Gastrocnemius medialis (tissue), 4 donors: ENCODE measurements at places on chromosomes 3 and 15. TPM values are rescaled to one million over a fixed set of nuclear protein-coding genes. Genes with fewer than 3 reads are reported as not detected.
A peak's percentile ranks its signal among the peaks of the same experiment; 100 is the strongest.

The SEMA3F gene
- total RNA-seq = 8.4 TPM

The TGM5 gene
- total RNA-seq = 1.4 TPM

The ANKRD34C gene
- not detected for total RNA-seq

The HIGD2B gene
- not detected for total RNA-seq

The MINAR1 gene
- total RNA-seq = 0.46 TPM

DNA sequence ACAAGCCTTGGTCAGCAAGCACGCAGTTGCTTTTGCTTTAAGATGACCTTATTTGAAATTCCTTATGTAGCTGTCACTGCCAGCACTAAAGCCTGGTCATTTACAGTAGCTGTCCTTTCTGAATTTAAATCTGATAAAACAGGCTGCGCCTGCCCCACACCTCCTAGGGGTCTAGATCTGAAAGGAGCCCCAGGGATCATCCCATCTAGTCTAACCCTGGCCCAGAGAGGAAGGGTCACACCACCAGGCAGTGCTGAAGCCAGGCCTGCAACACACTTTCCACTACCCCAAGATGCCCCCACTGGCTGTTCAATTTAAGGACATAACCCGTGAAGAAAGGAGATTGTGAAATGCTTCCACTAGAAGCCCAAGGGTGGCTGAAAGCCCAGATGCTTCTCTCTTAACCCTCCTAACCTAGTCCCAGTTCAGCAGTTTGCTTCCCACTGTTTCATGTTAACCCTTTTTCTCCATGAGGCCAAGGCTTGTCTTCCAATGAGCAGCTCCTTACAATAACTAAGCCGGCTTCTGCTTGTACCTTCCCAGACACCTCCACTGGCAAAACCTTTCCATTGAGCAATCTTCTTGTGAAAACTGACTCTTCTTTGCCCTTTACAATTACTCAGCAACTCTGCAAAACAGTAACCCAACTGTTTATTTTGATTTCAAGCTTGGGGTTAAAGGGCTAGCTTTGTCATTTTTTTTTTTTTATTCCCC lies 198.9 kb upstream of the LPP start:
- DNase-seq = peak; percentile 85

DNA sequence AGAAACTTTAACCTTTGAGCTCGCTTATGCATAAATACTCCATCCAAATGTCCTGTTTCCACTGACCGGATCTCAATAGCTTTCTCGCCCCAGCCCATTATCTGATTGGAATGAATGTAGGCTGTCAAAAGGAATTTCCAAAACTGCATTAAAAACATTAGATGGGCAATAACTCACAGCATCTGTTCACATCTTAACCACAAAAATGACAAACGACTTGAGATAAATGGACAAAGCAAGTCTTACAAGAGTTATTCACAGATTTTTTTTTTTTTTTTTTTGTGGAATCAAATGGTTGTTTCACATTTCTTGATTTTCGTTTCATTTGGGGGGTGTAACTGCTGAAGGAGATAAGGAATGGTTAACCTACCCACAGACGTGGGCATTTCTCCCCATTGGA lies 39.7 kb upstream of the SLC2A2 start:
- DNase-seq = no peak

DNA sequence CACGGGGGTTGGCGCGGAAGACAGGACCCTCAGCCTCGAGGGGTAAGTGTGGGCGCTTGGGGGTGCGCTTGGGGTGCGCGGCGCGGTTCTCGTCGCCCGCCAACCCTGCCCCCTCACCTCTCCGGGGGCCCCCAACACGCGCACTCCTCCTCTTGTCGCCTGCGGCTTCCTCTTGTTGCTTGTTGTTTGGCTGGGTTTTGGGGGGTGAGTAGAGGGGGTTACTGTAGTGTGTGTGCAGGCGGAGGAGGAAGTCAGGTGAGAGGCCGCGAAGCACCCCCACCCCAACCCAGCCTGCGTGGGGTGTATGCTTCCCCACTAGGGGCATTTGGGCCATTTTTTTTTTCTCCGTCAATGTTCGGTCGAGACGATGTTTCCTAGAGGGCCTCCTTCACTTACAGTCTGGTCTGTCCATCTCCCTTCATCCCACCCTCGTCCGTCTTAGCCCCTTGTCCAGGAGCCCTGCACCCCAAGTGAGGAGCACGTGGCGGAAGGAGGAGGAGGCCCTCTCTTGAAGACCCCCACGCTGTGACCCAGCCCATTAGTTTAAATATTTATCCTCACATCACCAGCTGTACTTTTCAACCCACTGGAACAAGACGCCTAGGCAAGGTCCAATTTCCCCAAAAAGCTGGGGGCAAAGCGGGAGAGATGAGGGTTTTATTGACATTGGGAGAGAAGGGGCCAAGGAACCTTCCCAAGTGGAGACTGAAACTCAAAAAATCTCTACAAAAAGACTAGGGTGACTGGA lies 20.4 kb upstream of the SATB1 start:
- no peak for DNase-seq

DNA sequence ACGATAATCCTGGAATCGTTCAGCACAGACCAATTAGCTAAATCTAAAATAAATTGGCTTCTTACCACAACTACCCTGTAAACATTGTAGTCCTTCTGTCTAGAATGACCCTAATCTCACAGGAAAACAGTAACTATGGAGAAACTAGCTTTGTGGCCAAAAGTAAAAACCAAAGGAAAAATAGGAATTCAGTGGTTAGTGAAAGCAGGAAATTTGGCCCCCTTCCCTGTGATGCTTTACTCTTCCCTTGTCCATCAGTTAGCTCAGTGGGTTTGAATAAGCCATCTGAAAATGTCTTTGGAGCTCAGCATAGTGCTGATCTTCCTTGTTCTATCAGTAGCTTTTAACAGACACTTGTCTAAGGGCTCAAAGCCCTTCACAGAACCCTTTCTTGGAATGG lies 1.6 kb downstream of the NMD3 start:
- DNase-seq = no peak

DNA sequence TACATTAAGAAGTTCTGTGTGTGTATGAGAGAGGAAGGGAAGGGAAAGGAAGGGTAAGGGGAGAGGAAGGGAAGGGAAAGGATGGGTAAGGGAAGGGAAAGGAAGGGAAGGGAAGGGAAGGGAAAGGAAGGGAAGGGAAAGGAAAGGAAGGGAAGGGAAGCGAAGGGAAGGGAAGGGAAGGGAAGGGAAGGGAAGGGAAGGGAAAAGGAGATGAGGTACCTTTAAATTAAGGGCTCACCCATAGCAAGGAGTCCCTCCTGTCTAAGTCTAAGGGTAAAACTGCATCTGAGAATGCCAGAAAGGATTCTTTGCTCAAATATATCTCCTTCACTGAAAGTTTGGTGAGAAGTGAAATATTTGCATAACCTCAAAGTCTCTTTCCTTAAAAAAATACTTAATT lies 572.1 kb upstream of the ADAMTS9 start:
- no peak for DNase-seq

GRCh38 chr15:75151214-75152128 lies 50.2 kb upstream of the C15orf39 start:
- DNase-seq = no peak
